ENCODE measurements at places on chromosomes 2 and 18. TPM values are rescaled to one million over a fixed set of nuclear protein-coding genes. Genes with fewer than 3 reads are reported as not detected.
A peak's percentile ranks its signal among the peaks of the same experiment; 100 is the strongest.

DNA sequence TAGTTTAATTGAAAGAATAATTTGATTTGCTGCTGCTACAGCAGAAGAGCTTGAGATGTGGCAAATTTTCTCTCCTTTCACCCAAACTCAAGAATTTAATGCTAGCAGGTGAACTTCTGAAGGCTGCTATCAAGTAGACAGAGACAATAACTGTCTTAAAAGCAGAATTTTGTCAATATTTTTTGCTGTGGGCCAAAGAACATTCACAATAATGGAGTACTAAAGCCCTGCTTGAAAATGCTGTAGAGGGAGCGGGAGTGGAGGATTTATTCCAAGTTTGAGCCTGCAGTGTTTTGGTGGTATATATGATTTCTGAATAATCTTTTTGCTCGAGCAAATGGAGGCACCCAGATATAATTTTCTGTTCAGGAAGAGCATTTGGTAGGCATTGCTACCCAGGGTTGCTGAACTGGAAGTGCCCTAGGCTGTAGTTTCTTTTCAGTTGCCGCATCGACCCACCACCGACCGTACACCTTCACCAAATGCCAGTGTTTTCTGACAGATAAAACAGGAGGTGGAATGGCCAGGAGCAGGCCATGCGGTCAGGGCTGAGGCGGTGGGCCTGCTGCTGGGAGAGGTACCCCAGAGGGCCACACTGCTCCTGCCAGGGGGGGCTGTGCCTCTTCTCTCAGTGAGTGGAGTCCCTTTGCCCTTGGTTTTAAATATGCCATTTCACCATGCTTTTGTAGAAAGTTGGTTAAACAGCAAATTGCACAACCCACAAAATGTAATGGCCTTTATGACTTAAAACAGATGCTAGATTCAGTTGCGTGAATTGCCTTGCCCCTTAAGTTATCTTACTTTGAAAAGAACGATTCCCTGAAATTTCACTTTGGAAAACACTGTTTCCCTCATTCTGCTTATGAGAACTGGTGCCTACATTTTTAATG lies 36.4 kb downstream of the TSHZ1 start:
- DNase-seq: no peak

DNA sequence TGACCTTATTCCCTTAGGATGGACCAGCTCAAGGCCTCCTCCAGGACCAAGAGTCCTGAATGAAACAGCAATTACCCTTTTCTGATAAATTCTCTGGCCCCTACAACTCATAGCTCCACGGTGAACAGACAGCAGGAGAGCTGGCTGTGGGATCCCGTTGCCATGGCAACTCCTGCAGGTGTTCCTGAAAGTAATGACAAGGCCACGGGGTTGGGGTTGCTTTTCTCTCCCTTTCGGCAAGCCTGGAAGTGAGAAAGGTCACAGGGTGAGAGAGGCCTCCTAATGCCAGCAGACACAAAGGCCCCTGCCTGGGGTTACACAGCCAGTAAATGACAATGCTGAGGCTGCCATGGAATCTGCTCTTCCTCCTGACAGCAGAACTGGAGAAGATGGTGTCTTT lies 403.0 kb downstream of the NBAS start:
- no peak for DNase-seq

- no peak for DNase-seq
Measured at GRCh38 chr18:55251254-55251971, 292.2 kb upstream of the CCDC68 start.

- DNase-seq: peak; percentile 28
Measured at GRCh38 chr2:207337234-207338219, 171.8 kb upstream of the KLF7 start.

The GTF2A1L gene
- total RNA-seq: not detected

The LAMA1 gene
- not detected for total RNA-seq

GRCh38 chr2:101569886-101570520 lies 95.1 kb upstream of the RFX8 start:
- DNase-seq: no peak

DNA sequence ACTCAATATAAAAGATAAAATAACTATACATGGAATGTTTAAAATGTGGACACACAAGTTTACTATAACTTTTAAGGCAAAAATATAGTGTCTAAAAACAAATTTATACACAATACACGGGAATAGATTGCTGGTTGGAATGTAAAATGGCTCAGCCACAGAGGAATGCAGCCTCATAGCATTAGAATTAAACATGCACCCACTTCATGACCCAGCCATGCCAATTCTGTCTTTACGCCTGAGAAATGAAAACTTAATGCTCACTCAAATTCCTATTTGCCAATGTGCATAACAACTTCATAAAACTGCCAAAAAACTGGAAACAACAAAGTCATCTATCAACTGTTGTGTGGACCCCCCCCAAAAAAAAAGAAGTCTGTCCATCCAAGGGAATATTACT lies 1006.6 kb upstream of the POU3F3 start:
- DNase-seq: no peak

DNA sequence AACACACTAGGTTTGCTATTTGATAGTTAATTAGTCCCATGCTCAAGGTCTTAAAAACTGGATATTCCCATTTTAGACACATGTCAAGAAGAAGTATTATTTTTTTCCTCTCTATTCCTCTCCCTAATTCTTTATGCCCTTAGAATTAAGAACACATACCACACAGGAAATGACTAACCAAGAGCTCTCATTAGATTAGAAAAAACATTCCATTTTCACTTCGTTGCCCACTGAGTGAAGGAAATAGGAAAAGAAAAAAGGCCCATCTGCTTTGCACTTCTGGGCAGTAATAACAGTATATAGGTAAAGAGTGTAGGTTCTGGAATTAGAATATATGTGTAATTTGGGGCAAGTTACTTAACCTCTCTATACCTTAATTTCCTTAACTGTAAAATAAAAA lies 26.9 kb downstream of the ACADL start:
- DNase-seq: no peak

The OSGEPL1 gene
- total RNA-seq: 8.0 TPM

DNA sequence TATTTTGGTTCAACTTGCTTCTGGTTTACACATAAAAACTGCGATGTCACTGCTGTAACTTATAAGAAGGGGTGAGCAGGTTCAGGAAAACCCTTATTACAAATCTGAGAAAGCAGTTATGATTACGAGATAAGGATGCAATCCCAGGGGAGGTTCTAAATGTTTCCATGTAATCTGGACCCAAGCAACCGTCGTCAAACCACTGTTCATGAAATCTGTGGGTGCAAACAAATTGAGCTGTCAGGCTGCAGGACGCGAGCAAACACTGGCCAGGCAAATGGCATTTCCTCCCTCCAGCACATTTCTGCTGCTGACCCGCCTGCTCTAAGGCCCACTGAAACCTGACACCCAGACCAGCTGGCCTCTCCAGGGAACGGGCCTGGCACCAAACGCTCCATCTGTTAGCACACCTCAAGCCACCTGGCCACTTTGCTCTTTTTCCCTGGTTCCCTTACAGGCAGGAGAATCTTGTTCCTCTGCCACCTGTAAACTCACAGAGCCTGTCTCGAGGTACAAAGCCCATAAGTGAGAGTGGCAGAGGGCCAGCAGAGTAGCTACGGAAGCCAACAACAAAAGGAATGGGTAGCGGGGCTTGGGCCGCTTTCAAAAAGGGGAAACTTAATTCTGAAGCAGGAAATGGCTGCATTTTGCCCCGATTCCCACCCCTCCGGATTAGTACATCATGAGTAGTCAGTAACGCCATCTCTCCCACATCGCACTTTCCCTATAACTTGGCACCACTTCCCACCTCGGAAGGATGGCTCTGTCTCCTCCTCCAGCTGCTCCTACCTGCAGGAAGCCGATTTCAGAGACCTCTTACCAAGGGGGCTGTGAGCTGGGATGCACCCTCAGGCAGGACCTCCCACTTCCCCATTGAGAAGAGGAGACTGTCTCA lies 26.5 kb downstream of the CRACDL start:
- no peak for DNase-seq

The UGT1A4 gene
- not detected for total RNA-seq

- DNase-seq: no peak
Measured at GRCh38 chr2:67625690-67626475, 228.8 kb downstream of the ETAA1 start.

GRCh38 chr18:59298871-59299270 lies 19.6 kb downstream of the CPLX4 start:
- no peak for DNase-seq

The XDH gene
- total RNA-seq: 1.6 TPM

The RAB6D gene
- total RNA-seq: not detected

GRCh38 chr2:187034434-187034833 lies 185.5 kb upstream of the ZSWIM2 start:
- DNase-seq: no peak

Measured in activated CD4-positive, alpha-beta memory T cell treated with anti-CD3 and anti-CD28 coated beads, Interleukin-2, amount 10 ng/mL, durations not matched to agents 7 days and 5 days (primary cell).